ENCODE measurements at places on chromosomes 6 and 20.

DNA sequence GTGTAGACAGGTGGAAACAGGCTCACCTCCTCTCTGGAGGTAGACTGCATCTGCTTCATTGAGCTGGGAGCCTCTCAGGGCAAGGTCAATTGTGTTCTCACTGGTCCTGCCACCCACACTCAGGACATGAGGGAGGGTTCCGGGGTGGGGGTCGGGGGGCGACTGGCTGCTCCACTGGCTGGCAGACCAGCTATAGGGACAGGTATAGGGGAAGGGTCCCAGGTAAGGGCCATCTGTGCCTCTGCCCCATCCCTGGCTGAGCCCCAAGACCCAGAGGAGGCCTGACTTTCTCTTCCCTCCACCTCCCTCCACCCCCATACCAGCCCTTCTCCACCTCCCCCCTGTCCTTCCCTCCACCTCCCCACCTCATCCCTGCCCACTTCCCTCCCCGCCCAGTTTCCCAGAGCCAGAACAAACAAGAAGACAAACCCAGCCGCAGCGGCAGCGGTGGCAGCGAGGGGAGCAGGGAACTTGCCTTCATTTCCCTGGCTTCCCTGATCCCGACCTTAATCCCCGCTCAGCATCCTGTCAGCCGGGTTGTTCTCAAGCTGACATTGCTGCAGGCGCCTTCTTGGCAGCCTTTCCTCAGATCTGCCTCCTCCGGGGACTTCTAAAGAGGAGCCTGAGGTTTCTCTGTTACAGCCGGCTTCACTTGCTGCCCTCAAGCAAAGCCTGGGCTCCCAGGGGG, 18.3 kb upstream of the FOXP4 start:
- no peak for DNase-seq

GRCh38 chr20:17059465-17059864, 167.4 kb upstream of the PCSK2 start:
- DNase-seq: no peak

DNA sequence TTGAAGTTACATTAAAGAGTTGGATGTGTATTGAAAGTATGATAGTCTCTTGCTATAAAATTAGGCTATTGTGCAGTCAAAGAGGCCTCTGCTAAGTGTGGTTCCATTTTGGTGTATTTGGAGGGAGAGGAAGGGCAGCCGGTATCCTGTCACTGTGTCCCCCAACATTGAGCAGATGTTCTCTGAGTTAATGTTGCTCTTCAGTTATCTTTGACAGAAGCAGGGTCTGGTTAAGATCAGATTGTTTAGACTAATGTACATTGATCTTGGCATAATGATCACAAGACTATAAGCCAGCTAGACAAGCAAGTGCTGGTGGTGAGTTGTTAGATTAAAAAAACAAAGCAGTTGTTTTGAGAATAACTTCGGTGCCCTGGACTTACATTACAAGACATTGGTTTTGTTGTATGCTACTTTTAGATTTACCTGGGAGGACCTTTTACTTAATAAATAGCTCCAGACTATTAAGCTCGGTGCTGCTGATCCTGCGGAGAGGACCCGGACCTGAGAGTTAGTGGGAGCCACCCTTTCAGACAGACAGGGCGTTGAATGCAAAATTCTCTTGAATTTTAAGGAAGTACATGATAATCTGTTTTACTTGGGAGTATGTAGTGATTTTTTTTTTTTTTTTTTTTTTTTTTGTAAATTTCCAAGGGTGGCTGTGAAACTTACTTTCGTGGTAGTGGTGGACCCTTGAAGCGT, 97.8 kb downstream of the JARID2 start:
- DNase-seq: no peak

- DNase-seq: no peak
Observed at GRCh38 chr6:21228411-21228810, 365.1 kb upstream of the SOX4 start.

- DNase-seq: no peak
Observed at GRCh38 chr6:148890652-148891404, 144.0 kb downstream of the UST start.

GRCh38 chr6:13397359-13398068, 69.2 kb upstream of the TBC1D7 start:
- DNase-seq: no peak

GRCh38 chr20:19740512-19740911, 17.5 kb upstream of the RIN2 start:
- DNase-seq: no peak

DNA sequence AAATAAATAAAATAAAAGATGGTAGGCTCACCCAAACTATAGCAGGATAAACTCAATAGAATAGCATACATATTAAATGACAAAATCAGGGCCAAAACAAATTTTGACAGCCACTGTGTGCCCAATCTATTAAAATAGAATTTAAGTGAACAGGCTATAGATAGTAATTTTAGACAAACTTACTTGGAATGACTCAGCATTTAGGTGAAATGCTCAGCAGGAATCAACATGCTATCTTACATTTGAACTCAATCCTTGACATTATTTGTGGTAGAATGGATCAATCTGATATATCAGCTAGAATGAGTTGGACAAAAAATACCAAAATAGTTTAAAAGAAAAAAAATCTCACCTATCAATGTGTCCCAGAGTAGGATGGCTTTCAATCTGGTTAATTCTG, 578.6 kb downstream of the RFPL4B start:
- no peak for DNase-seq

GRCh38 chr6:39059496-39060310, 11.1 kb downstream of the GLP1R start:
- no peak for DNase-seq

GRCh38 chr20:52118016-52118623, 73.5 kb downstream of the ZFP64 start:
- no peak for DNase-seq

- no peak for DNase-seq
Observed at GRCh38 chr6:149455031-149455732, 29.6 kb downstream of the ZC3H12D start.

GRCh38 chr6:19999319-20000191, 162.4 kb downstream of the ID4 start:
- DNase-seq: no peak

DNA sequence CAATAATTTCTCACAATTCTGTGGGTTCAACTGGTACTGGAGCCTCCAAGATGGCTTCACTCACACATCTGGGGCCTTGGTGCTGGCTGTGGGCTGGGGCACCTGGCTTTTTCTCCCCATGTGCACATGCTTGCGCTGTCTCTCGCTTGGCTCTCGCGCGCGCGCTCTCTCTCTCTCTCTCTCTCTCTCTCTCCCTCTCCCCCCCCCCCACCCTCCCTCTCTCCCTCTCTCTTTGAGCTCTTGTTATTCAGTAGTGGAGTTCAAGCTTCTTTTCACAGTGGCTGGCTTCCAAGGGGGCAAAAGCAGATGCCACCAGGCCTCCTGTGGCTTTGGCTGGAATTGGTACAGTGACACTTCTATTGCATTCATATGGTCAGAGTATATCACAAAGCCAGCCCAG, 10.8 kb upstream of the TBCC start:
- DNase-seq: no peak
